ENCODE measurements at places on chromosomes 11 and 22.

DNA sequence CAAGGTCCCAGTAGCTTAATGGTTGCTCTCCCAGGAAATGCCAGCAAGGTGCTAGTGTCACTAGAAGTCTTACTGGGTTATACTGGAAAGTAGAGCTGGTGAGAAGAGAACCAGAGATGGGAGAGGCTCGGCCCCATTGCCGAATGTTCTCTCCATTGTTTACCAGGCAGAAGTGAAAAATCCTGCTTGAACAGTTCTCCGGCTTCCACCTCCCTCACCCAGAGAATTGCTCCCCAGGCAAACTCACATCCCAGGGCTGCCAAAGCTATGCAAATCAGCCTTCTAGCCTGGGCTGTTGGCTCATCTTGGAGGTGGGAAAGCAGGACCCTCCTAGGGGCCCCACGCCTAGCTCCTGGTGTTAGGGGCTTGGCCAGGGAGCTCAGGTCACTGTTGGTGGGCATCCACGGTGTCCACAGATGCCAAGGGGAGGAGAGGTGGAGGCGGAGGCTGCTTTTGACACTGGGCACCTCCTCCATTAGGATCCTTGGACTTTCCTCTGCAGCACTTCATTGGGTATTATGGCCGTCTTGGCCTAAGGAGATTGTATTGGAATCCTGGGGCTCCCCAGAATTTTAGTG is 20.1 kb downstream of the POU2F3 start:
- DNase-seq: no peak

GRCh38 chr11:124296016-124296415 is 17.7 kb downstream of the OR8D1 start:
- DNase-seq: no peak

DNA sequence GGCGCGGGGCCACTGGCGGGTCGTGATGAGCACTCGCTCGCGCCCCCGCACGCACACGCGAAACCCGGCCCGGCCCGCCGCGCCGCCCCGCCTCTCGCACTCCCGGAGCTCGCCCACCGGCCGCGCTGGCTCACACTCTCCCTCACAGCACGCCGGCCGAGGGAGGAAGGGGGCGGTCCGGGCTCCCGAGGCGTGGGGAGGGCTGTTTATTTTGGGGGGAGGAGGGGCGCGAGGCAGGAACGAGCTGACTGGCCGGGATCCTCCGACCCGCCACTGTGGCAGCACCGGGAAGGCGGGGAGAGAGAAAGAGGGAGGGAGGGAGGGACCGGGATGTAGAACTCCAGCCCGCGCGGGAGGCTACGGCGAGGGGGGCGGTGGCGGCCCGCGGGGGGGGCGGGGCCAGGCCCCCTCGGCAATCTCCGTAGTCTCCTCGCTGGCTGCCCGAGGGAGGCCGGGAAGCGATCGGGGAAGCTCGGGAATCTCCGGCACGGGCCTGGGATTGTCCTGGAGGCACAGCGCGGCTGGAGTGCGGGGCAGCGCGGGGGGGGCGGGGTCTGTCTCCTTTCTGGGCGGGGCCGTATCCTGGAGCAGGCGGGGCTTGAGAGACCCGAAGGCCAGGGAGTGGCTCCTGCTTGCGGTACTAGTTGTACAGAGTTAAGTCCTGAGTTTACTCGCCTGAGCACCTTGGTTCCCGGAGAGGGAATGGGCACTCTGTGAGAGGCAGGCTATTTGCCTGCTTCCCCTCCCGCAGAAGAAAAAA is at the start of gene RBFOX2:
RBFOX2 (minus strand) TSS at position 179 of the 760 bp plus-strand sequence. CDS start 399 bp downstream, outside the sequence.
- DNase-seq: peak; percentile 23

DNA sequence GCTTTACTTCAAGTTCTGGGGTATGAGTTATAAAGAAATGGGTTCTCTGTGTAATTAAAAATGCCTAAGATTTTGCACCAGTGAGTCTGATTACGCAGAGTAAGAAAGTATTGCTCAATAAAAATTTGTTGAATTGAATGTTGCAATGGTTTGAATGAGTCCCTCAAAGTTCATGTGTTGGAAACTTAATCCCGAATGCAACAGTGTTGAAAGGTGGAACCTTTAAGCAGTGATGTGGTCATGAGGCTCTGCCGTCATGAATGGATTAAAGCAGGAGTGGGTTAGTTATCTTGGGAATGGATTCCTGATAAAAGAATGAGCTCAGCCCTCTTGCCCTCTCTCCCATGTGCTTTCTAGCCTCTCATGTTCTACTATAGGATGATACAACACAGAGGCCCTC is 52.6 kb upstream of the SESN3 start:
- no peak for DNase-seq

GRCh38 chr22:30574095-30574981 is at the start of gene GAL3ST1:
GAL3ST1 (minus strand) TSS chr22:30574665; CDS start chr22:30557392, 17,273 bp downstream.
- no peak for DNase-seq

DNA sequence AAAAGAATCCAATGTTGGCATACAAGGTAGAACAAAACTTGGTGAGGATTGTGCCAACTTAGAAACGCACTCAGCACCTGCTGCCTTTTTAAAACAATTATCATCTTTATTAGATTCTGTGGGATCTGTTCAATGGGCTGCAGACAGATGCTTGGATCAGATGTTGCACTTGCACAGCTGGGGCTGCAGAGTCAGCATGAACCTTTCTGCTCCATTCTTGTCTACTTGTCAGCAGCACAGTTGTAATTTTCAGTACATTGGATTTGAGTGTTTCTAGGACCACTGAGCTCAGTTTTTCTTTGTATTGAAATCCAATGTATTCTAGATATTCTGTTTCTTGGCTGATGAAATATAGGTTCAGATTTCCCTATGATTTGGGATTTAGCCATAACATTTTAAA is 164.5 kb downstream of the LUZP2 start:
- no peak for DNase-seq

- no peak for DNase-seq
These were observed 260.4 kb upstream of the ARHGAP20 start for GRCh38 chr11:110972640-110973039.

DNA sequence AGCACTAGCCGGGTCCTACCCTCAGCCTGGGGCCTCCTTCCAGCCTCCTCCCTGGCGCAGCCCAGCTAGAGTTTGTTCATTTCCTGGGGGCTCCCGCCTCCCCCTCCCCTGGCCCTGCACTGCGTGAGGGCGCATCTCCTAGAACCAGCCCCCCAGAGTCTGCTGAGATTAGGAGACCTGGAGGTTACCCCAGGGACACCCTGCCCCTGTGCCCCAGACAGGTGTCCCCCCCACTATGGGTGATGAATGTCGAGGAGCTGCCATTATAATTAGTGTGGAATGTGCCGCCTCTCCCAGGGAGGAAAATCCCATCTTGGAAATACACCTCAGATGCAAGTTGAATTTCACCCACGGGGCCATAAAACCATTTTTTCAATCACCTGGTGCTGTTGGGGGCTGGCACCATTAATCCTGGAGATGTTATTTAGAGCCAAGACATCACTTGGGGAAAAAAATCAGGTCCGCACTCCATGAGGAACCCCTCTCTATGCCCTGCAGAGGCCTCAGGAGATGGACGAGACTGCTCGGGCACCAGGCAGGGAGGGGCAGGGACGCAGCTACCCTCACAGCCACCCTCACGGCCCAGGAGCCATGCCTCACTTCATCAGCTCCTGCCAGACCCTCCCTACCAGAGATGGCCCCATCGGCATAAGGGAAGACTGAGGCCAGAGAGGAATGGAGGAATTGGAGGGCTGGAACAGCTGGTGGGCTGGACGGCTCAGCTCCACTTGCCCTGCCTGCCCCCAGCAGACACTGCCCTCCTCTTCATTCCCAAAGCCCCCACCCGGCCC is 197.5 kb downstream of the IGLL1 start:
- no peak for DNase-seq

DNA sequence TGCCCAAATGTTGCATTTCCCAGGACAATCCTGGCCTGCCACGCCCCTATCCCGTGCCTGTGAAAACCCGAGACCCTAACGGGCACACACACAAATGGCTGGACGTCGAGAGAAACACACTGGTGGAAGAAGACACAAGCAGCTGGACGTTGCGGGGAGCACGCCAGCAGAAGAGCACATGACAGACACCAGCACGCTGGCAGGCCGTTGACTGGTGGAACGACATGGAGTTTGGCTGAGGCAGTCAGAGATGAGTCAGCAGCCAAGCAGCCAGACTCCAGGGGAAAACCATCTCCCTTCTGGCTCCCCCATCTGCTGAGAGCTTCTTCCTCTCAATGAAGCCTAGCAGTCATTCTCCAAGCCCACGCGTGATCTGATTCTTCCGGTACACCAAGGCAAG is 606.7 kb upstream of the LRRC4C start:
- no peak for DNase-seq

DNA sequence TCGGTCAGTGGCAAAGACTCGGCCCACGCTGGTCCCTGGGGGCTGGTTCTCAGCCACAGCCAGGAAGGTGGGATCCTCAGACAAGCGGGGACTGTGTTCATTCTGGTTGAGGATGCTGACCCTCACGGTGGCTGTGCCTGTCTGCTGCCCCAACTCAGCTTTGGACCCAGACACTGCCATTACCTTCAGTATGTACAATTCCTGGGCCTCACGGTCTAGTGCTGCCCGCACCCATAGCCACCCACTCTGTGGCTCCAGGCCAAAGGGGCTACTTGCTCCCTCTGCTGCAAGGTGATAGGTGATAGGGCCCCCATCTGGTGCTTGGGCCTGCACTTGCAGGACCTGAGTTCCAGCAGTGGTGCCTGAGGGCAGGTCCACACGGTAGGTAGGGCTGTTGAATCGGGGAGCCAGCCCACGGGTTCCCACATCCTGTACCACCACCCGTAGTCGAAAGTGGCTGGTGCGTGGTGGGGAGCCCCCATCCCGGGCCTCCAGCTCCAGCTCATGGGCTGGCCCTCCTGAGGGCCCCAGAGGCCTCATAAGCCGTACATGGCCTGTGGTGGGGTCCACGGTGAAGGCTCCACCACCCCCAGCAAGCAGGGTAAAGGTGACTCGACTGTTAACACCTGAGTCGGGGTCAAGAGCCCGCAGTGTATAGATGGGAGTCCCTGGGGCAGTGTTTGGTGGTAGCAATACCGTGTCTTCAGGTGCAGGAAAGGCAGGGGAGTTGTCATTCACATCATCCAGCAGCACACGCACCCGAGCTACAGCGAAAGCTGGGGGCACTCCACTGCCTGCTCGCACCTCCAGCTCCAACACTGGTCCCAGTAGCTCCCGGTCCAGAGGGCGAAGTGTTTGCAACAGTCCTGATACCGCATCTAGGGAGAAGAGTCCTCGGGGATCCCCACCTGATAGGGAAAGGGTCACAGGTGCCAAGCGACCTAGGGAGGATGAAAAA is 13.2 kb upstream of the TPP1 start:
- DNase-seq: no peak

DNA sequence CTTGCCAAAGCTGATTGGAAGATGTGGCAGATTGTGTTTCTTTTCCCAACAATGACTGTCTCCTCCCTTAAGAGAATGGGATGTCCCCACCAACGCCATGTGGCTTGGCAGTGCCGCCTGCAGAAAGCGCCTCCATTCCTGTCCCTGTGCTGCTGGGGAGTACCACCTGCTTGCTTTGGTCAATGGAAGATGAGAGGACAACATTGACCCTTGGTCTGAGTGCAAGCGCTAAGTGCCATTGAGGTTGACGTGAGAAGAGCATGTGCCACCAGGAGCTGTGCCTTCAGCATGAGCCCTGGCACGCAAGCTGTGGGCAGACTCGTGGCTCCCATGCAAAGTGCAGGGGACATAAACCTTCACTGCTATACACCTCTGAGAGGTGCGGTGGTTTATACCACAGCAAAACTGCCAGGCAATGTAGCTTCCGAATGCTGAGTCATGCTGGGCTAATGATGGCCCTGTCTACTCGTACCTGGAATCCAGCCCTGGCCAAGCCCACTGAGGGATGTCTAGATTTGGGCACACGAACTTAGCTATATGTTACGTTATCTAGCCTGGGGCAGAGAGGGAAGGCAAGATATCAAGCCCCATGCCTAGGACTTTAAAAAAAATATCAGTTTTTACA is 41.9 kb downstream of the MYEOV start:
- DNase-seq: no peak

DNA sequence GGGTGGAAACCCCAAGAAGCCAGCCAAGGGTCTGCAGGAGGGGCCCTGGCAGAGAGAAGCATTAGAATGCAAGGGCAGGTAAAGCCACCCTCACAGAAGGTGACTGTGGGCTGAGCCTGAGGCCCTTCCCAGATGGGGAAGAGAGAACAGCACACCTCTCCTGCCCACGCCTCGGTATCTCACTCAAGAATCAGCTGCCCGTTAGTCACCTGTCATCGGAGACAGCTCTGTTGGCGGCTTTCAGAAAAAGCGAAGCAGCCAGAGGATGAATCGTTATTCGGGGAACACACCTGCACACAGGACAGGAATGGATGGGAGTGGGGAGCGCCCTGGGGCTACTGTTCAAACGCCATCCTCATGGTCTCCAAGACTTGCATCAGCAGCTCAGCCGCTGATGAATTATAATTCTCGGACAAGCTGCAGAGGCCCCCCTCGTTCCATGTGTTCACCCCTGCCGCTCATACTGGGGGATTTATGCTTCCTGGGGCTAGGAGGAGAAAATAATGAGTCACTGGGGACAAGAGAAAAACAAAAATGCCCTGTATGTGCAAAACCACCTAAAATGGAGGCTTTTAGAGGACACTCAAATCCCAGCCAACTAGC is 21.6 kb upstream of the TMA7B start:
- no peak for DNase-seq

- DNase-seq: no peak
These were observed 435.7 kb upstream of the CADM1 start for GRCh38 chr11:115939731-115940421.

DNA sequence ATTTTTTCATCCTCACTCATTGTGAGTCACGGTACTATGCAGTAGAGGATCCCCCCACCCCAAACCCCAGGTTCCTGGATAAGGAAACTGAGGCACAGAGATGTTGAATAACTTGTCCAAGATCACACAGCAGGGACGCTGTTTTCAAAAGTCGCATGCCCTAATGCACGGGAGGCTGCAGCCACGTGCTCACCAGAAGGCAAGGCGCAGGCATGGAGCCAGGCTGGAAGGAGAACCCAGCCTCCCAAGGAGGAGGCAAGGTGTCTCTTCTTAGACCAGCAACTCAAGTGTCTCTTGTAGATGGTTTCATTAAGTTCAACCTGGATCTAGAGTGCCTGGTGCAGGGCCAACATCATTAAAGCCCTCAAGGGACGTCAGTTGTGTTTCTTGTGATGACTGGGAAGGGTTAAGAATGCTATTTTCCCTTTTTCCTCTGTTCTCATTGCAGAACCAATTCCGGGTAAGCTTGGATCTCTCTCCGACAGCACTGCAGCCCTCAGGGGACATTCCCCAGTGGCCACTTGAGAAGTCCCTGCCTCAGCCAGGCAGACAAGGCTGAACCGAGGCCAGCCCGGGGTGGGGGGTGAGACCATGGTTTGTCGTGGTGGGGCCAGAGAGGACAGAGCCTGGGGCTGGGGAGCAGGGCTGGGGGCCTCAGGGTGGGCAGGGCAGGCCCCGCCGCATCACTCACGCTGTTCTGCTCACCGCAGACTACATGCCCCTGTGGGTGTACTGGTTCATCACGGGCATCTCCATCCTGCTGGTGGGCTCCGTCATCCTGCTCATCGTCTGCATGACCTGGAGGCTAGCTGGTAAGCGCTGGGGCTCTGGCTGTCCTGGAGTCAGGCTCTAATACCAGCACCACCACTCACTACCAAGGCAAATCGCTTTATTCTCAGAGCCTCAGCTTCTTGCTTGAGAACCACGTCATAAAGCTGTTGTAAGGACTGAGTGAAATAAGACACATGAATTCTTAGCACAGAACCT is 15.7 kb downstream of the TMEM121B start:
- no peak for DNase-seq

GRCh38 chr11:85028329-85029101 is 598.6 kb downstream of the DLG2 start:
- no peak for DNase-seq

Data from stimulated activated CD8-positive, alpha-beta memory T cell treated with anti-CD3 and anti-CD28 coated beads, Interleukin-2, amount 100 ng/mL, for 1 hour (primary cell).